ENCODE measurements at places on chromosomes 12 and 14.

GRCh38 chr14:53651096-53651740 is 305.4 kb downstream of the BMP4 start:
- no peak for DNase-seq

GRCh38 chr14:94690486-94690885 is 78.3 kb downstream of the SERPINA3 start:
- no peak for DNase-seq

DNA sequence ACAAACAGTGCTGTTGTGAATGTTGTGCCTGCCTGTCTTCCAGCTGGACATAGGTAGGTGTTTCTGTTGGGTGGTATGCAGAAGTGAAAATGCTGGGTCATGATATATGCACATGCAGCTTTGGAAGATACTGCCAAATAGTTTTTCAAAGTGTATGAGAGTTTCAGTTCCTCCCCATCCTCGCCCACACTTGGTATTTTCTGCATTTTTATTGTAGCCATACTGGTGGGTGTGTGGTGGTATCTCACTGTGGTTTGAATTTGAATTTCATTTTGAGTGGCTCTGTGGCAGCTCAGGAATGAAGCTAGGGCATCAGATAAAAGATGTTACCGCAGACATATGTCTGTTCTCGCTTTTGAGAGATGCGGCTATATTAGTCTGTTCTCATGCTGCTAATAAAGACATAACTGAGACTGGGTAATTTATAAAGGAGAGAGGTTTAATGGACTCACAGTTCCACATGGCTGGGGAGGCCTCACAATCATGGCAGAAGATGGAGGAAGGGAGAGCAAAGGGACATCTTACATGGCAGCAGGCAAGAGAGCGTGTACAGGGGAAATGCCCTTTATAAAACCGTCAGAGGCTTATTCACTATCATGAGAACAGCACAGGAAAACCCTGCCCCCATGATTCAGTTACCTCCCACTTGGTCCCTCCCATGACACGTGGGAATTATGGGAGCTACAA is 183.1 kb downstream of the CAND1 start:
- no peak for DNase-seq

GRCh38 chr12:95300286-95300685 is 82.7 kb downstream of the VEZT start:
- no peak for DNase-seq

GRCh38 chr14:106129274-106129673 is 602.9 kb downstream of the TMEM121 start:
- DNase-seq, result no peak

DNA sequence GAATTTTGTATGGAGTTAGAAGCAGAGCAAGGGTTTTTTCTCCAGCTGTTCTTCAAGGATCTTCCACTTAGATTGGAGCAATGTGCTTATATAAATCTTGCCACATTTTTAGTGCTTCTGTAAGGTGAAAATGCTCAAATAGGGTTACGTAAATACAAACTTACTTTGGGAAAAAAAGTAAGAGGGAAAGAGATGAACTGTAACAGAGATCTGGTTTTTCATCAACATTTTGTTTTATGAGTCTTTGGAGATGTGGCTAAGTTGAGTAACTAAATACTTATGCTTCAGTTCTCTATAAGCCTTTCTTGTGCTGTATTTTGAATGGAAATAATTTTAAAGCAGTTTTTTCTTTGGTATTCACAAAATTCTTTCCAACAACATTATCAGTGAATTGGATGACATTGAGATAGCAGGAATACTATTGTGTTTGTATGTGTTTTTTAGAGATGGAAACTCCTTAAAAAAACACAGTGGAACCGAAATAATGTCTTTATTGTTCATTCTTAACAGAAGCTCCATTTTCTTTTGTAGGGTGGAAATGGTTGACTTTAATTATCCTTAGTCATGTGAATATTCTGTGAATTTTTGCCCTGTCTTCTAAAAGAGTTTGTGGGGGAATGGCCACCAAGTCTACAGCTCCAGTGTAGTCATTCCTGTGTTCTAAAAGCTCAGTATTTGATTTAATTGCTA is 45.7 kb downstream of the NPAS3 start:
- no peak for DNase-seq

DNA sequence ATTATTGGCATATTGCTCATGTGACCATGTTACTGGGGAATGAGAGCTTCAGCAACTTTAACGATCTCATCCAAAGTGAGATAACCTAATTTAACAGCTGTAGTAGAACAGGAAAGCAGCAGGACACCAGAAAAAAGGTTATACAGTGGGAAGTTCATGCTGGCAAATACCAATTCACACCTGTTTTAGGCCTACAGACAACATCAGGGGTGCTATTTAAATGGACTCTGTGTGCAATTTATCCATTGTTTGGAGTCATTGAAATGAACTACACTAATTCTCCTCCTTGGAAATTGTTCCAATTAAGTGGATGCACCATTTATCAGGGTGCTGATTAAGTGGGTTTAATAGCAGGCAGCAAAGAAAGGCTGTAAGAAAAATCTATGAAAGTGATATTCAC is 424.4 kb upstream of the LMO3 start:
- DNase-seq, result no peak

GRCh38 chr12:105358789-105359188 is 28.3 kb downstream of the C12orf75 start:
- no peak for DNase-seq

GRCh38 chr12:96338852-96339471 is 61.3 kb downstream of the CDK17 start:
- no peak for DNase-seq

- DNase-seq, result no peak
Observed at GRCh38 chr12:88227871-88228270, 85.8 kb downstream of the TMTC3 start.

- no peak for DNase-seq
Observed at GRCh38 chr12:86730233-86730632, 474.0 kb upstream of the MGAT4C start.

DNA sequence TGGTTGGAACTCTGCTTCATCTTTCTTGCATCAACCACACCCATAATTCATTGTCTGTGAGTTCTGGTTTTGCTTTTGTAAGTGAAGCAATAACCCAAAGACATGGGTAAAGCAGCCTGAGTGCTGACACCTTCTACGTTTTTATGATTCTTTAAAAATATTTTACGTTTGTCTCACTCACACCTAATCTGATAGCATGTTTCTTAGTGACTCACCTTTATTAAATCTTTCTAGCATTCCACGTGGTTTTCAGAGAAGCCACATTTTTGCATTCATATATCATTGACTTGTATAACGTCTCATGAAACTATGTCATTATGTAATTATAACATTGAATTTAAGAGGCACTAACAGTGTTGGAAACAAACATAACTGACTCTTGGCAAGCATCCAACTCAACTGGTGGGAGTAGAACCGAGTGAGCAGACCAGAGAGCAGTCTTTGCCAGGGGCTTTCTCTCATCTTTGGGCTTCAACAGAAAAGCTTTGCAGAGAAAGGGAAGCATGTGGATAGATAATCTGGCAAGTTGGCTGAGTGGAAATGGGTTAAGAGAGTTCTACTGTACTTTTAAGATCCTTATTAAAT is 118.8 kb downstream of the TPH2 start:
- DNase-seq, result no peak

DNA sequence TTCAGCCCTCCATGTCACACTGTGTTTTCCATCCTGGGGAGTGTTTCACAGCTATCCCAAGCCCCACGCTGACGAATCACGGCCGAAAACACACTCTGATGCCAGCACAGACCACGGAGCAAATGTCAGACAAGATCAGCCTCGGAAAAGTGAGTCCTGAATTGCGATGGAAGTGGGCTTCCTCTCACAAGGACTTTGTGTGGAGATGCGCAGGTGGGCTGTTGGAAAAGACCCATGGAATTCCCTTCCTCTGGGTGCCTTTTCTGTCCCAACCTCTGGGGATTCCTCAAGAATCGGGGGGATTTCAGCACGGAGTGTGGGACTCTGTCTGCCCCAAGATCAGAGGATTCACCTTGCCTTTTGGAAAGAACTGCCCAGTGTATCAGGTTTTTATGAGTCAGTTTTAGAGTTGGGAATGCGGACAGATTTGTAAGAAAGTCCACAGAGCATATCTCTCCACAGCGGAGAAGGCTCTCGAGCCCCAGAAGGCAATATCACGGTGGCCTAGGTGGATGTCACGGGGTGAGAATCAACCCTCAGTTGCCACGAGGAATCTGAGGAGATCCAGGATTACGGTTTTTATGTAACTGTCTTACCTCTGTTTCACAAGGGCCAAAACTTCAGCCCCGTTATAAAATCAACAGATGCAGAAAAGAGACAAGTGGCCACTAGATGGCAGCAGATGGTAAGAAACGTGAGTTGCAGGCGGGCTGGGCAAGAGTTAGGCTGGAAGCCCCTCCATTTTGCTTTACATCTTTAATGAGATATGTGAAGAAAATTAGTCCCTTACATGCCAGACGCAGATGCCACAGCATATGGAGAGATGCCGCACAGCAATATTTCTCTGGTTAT is 201.9 kb downstream of the DAD1 start:
- peak; percentile 66 for DNase-seq

- no peak for DNase-seq
Observed at GRCh38 chr12:45517381-45517780, 212.1 kb upstream of the ARID2 start.

GRCh38 chr14:24694680-24695079 is 60.7 kb upstream of the GZMB start:
- no peak for DNase-seq

- DNase-seq, result no peak
Observed at GRCh38 chr12:122947352-122947792, 18.9 kb downstream of the ABCB9 start.

GRCh38 chr12:4938900-4939299 is 29.2 kb downstream of the KCNA1 start:
- DNase-seq, result no peak

- DNase-seq, result no peak
Observed at GRCh38 chr14:46325157-46325556, 326.4 kb downstream of the RPL10L start.

DNA sequence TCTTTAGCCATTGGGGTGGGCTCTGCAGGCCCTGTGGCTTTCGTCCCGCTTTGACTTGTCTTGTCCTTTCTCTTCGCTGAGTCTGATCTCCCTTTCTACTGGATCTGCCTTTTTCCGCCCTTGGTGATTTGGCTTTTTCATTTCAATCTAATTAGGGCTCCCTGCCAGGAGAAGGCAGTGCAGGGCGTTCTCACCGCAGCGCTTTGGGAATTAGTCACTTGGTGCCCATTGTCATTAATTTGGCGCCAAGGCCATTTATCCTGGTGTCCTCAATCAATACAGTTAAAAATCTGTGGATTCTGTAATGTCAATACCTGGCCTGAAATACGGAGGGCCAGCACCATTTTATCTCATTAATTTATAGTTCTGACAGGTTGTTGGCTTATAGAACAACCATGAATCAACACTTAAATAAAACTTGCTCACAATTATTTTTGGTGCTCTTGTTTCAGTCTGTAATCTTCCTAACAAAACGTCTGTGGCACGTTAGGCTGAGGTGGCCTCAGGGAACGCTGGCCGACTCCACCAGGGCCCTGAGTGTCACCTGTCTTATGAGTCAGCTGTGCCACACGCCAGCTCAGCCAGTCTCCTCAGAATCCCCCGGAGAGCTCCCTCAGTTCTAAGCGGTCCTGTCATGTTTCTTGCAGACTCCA is 115.7 kb downstream of the BEGAIN start:
- no peak for DNase-seq

- no peak for DNase-seq
Observed at GRCh38 chr12:79121486-79121885, 256.9 kb downstream of the SYT1 start.

DNA sequence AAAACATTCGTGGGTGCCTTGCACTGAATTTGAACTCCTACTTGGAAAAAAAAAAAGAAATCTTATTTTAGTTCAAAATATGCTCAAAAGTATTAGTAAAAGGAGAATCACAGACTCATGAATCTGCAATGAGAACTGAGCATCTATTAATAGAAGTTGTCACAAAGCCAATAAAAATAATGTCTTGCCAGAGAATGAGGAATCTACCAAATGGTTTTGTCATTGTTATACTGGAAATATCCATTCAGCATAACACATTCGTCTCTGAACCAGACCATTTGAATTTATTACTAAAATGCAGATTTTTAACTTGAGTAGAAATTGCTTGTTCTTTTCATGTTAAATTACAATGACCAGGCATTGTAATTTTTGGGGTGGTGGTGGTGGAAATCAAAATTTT is 11.6 kb upstream of the PTPRB start:
- DNase-seq, result no peak

- DNase-seq, result no peak
Observed at GRCh38 chr12:33180918-33181317, 258.7 kb downstream of the SYT10 start.

DNA sequence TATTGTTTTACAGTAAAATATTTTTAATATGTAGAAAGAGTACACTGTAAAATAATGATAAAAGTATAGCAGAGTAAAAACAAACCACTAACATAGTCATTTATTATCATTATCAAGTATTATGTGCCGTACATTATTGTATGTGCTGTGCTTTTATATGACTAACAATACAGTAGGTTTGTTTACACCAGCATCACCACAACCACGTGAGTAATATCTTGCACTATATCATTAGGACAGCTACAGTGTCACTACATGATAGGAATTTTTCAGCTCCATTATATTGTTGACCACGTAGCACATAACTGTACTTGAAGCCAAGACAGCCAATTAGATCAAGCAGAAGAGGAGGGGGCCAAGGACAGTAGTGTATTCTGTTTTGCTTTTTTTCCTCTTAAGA is 415.4 kb downstream of the RAD51B start:
- no peak for DNase-seq

GRCh38 chr14:93045211-93045674 is 70.5 kb downstream of the ITPK1 start:
- DNase-seq, result no peak

DNA sequence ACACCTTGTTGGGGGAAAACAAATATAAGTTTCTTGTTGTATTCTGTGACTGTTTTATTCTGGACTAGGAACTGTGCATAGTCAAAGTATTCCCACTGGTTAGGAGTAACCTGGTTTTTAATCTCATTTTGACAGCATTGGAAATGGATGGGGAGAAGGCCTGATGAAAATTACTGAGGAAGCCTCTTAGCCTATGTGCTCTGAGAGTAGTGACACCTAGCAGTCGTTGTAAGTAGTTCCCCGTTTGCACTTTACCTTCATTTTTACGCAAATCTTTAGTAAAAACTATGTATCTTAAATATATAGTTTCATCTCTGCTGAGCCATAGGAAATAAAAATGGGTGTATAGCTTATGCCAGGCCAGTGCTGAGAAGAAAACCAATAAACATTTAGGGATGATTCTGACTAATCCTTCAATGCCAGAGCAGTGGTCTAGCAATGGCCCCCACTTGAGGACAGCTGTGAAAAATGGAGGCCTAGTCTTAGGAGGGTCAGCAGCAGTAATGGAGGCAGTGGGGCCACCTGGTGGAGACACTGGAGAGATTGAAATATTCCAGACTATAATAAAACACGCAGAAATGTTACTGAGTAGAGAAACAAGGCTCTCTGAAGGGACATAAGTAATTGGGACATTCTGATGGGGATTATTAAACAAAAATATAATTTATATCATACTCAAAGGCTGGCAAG is 133.2 kb upstream of the NOVA1 start:
- peak; percentile 1 for DNase-seq

All from substantia nigra (tissue), 51 donors.